ENCODE measurements at places on chromosomes 3 and 15. TPM values are rescaled to one million over a fixed set of nuclear protein-coding genes. Genes with fewer than 3 reads are reported as not detected.

Gene SH2D7
- not detected for polyA plus RNA-seq

Gene VPS18
- polyA plus RNA-seq, result 19.3 TPM

Gene CHDH
- polyA plus RNA-seq, result 0.49 TPM

Gene UQCC5
- 38.4 TPM for polyA plus RNA-seq

Gene IL17RE
- 4.3 TPM for polyA plus RNA-seq

Gene GRK7
- polyA plus RNA-seq, result 0.05 TPM

Gene MKRN3
- 0.32 TPM for polyA plus RNA-seq

Gene ARGFX
- polyA plus RNA-seq, result not detected

Gene DNAH1
- polyA plus RNA-seq, result 2.2 TPM

Gene PIGB
- 8.5 TPM for polyA plus RNA-seq

Gene RPUSD3
- polyA plus RNA-seq, result 39.6 TPM

Gene CHRNA3
- polyA plus RNA-seq, result 2.6 TPM

Gene ILDR1
- 1.2 TPM for polyA plus RNA-seq

Gene SEMA3G
- 28.5 TPM for polyA plus RNA-seq

Gene SPG21
- polyA plus RNA-seq, result 87.6 TPM

Gene HRG
- polyA plus RNA-seq, result 0.46 TPM

Gene C15orf62
- 1.2 TPM for polyA plus RNA-seq

Gene NRROS
- 7.2 TPM for polyA plus RNA-seq

Gene CLDN16
- polyA plus RNA-seq, result 0.16 TPM

Gene CD276
- 55.4 TPM for polyA plus RNA-seq

Gene CLDN18
- polyA plus RNA-seq, result not detected

Gene CAV3
- 0.19 TPM for polyA plus RNA-seq

Gene PAK6
- polyA plus RNA-seq, result 2.0 TPM

All from urinary bladder (tissue), 4 donors.